ENCODE measurements at places on chromosomes 4 and X.
A peak's percentile ranks its signal among the peaks of the same experiment; 100 is the strongest.

GRCh38 chr4:54093324-54094240 is 6.4 kb upstream of the GSX2 start:
- no peak for DNase-seq

DNA sequence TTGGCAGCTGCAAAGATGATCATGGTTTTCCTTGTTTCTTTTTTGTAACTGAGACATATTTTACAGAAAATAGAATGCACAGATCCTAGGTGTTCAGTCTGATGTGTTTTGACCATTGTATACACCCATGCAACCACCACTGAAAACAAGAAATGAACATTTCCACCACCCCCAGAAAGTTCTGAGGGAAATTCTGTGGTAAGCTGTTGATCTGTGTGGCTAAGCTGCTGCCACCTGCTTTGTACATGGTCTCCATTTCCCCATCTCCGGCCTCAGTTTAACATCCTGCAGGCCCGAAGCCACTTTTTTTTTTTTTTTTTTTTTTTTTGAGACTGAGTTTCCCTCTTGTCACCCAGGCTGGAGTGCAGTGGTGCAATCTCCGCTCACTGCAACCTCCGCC is 65.3 kb downstream of the NYX start:
- no peak for DNase-seq

DNA sequence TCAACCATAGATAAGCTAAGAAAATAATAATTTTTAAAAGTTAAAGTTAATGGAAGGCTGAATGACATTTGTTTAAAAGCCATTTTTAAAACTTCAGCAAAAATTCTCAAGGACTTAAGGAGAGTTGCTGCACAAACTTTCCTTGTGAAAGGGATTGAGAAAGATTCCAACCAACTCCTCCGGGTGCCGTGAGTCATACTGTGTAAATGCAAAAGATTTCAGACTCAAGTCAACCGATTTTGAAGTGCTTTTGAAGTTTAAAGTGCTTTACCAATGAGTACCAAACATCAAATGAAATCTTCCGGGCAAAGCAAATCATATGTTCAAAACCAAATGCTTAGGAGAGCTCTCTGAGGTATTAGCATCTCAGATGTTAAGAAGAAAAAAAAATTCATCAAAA is 31.4 kb downstream of the VCX2 start:
- DNase-seq, result no peak

- no peak for DNase-seq
Observed at GRCh38 chr4:82721819-82722423, 76.7 kb downstream of the SCD5 start.

DNA sequence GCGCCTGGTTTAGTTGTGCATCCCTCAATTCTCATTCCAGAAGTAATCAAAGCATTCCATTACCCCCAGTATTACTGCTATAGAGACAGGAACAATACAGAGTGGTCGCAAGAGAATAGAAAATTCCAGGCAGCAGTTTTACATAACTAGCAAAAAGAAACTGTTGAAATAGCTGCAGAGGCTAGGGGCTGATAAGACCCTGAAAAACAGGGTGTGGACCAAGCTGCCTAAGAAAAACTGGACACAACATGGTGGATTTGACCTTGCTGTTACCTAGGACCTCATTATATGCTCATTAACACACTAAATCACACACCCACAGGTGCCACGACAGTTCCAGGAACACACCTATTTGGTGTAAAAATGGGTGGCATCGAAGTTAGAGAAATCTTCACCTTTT is 15.4 kb downstream of the EPGN start:
- DNase-seq, result no peak

DNA sequence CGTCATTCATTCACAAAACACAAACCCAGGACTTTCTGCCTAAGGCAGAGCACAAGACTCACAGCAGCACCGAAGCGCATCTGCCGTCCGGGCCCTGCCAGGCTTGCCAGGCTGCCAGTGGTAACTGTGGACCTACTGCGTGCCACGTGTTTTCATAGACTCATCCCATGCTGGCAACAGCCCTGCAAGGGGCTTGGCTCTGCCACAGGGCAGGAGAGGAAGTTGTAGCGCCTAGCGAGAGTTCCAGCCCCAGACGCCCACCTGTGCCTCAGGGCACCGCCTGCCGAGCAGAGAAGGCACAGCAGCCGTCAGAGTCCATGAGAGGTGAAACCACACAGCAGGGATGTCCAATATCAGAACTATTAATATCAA is 18.9 kb upstream of the MRFAP1 start:
- no peak for DNase-seq

DNA sequence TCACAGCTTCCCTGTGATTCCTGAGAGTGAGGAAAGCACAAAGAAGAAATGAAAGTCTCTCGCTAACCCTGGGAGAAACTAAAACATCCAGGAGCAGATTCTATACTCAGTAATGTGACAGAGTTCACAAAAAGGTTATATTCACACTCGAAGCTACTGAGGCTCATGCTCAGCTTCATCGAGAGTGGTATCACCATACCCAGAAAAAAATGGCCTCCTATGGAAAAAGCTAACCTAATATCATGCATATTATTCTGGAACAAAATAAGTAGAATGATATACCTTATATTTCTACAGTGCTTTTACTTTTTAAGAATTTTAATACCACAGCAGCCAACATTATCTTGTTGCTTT is 13.5 kb upstream of the CDKN2AIP start:
- no peak for DNase-seq

- DNase-seq, result no peak
Observed at GRCh38 chr4:121726642-121727268, 30.0 kb upstream of the ANXA5 start.

GRCh38 chrX:109843963-109844751 is 111.1 kb upstream of the ACSL4 start:
- peak; percentile 12 for DNase-seq

- no peak for DNase-seq
Observed at GRCh38 chr4:172750910-172751309, 417.7 kb upstream of the GALNT7 start.

DNA sequence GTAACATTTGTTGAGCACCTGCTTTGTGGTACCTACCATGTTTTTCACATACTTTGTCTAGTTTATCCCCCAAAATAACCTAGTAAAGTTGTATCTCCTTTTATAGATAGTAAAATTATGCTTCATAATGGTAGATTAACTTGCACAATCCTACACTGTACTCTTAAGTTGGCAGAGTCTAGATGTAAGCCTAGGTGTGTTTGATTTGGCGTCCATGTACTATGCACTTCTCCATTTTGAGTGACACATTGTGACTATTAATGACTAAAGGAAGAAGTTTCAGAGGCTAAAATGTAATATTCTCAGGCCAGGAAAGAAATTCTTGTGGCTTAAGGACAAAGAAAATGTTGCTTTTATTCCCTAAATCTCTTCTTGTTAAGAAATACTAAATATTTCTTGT is 15.4 kb downstream of the PLK4 start:
- DNase-seq, result no peak

DNA sequence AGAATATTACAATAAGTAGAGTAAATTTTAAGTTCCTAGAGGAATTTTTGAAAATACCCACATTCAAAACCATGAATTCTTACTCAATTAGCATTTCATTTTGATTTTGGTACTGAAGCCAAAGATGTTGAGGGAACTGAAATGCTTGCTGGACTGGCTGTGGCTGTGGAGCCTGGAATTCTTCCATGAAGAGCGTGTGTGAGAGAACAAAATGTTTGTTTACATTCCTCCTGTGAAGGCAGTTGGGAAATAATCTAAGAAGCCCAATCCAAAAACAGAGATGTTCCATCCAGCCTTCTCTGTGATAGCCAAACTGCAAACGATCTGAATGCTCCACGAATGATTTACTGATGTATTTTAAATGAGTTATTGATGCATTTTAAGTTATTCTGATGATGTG is 3.8 kb upstream of the ADH1B start:
- no peak for DNase-seq

DNA sequence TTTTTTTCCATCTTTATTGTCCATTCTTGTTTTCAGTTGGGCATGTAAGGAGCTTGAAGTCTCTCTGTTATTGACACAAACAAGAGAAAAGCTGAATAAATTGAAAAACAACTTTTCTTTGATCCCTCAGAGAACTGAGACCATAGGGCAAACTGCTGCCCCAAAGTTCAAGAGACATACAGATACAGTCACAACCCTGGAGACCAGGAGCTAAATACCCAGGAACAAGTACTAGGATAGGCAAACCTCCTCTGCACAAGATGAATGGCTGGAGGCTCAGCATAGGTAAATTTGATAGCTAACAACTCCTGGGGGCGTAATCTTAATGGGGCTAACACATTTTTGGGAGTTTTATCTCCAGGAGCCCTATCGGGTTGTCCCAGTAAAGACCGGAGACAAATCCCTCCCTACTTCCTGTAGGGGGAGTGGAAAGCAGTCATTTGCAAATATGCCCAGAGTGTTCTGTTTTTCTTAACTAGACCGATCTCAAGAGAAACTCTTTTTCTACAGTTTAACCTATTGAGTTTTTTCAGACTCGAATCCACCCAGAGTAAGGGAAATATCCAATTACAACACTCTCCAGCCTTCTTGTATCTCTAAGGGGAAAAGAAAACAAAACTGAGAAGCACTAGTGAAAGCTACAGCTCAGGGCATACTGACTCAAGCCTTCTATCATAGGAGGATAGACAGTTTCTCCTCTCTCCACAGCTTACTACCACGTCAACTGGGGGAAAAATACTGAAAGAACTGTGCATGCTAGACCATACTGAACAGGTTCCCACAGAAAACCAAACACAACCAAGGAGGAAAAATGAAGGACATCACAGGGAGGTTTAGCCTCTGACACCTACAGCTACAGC is 23.1 kb downstream of the MAGEA8 start:
- DNase-seq, result no peak

- no peak for DNase-seq
Observed at GRCh38 chr4:144579411-144580030, 66.4 kb upstream of the HHIP start.

GRCh38 chr4:67762086-67762485 is 7.9 kb upstream of the GNRHR start:
- DNase-seq, result no peak

- DNase-seq, result no peak
Observed at GRCh38 chrX:133448512-133449076, 33.3 kb upstream of the GPC4 start.

GRCh38 chrX:132333351-132333750 is 114.1 kb upstream of the RAP2C start:
- DNase-seq, result no peak

DNA sequence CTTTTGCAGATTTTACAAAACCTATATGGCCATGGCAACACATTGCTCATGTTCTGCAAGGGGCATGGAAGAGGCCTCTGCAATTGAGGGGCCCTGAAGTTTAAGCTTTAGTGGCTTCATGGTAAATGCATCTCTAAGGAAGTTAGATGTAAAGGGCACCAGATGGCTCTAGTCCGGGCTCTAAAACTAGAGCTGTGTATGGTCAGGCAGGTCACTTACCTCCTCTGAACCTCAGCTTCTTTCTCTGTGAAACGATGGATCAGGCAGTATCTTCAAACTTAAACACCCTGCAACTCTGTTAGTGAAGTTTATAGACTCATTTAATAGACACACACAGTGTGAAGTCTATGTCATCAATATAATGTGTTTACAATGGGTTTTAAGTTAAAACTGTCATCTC is 10.0 kb downstream of the MAGEB17 start:
- no peak for DNase-seq

GRCh38 chrX:20585782-20586181 is 319.1 kb upstream of the RPS6KA3 start:
- DNase-seq, result no peak

- no peak for DNase-seq
Observed at GRCh38 chr4:5804656-5805055, 88.2 kb downstream of the CRMP1 start.

GRCh38 chr4:20028645-20029044 is 223.1 kb upstream of the SLIT2 start:
- DNase-seq, result no peak

DNA sequence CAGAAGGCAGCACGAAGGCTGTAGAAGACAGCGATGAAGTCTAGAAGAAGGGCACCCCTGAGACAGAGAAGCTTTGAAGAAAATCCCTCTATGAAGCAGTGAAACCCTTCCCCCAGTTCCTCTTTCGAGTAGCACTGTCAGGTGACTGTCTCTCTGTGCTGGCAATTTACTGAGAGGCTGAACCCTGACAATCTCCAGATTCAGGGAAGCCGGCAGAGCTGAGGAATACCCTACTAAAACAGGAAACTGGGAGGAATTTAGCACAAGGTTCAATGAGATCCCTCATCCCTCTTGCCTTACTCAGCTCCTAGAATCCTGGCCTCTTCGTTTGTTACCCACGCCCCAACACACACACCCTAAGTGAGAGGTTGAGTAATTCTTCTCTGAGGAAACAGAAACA is 239.7 kb upstream of the NOCT start:
- DNase-seq, result no peak

- no peak for DNase-seq
Observed at GRCh38 chrX:3293251-3293650, 53.2 kb downstream of the MXRA5 start.
